A172 (cell line): ENCODE measurements at places on chromosomes 2 and 18. TPM values are rescaled to one million over a fixed set of nuclear protein-coding genes. Genes with fewer than 3 reads are reported as not detected.
A peak's percentile ranks its signal among the peaks of the same experiment; 100 is the strongest.

The CHRNG gene
- total RNA-seq, result not detected in 2 replicates

The SPATA3 gene
- total RNA-seq, result not detected in 2 replicates

The GTF3C2 gene
- total RNA-seq, result 56.4 and 67.8 TPM in 2 replicates

The MERTK gene
- 0.10 and 0.62 TPM in 2 replicates for total RNA-seq

The GCFC2 gene
- total RNA-seq, result 32.1 and 43.0 TPM in 2 replicates

DNA sequence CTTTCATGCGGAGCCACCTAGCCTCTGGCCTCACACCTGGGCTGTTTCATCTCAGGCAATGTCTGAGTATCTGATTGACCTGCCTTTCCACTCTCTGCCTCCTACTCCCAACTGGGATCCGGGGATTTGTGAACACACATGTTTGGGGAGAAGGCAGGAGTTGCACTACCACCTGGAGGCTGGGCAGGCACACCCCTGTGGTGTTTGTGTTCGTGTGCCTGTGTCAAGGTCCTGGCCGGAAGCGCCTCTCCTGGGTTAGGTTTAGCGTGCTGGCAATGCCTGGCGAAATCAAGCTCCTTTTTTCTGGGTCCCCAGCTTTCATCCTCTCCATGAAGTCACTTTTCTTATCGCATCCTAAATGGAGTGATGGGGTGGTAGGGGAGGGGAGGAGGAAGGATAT is 63.9 kb downstream of the GATA6 start:
- DNase-seq, result no peak

GRCh38 chr18:43572163-43572562 is 294.9 kb upstream of the SYT4 start:
- DNase-seq, result no peak

GRCh38 chr2:180722551-180723239 is 257.7 kb upstream of the UBE2E3 start:
- DNase-seq, result peak; percentile 51

GRCh38 chr2:101872480-101872879 is 119.3 kb upstream of the IL1R2 start:
- DNase-seq, result no peak

DNA sequence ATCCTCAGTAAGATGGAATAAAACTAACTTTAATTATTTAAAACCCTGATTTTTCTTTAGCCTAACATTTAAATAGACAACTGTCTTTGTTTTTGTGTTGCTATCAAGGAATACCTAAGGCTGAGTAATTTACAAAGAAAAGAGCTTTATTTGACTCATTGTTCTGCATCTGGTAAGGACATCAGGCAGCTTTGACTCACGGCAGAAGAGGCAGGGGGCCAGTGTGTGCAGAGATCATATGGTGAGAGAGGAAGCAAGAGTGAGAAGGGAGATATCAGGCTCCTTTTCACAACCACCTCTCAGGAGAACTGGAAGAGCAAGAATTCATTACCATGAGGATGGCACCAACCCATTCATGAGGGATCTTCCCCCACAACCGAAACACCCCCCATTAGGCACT is 64.6 kb upstream of the TFPI start:
- DNase-seq, result no peak

- peak; percentile 46 for DNase-seq
Measured at GRCh38 chr18:12236934-12237832, 17.0 kb upstream of the CIDEA start.

DNA sequence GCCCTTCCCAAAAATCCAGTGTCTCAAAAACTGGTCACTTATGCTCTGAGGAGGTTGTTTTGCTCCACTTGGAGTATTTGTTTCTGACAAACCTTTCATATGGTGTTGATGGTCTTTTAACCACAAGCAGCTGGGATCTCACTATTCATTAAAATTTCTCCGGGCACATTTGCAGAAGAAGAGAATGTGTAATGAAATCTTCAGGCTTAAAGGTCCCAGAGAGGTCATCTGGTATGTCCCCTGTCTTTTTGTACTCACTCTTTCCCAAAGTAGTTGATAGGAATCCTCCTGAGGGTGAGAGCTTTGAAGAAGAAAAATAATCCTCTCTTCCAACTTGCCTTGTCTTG is 430.8 kb downstream of the SETBP1 start:
- no peak for DNase-seq

- DNase-seq, result no peak
Measured at GRCh38 chr2:21818212-21818795, 694.5 kb downstream of the TDRD15 start.

DNA sequence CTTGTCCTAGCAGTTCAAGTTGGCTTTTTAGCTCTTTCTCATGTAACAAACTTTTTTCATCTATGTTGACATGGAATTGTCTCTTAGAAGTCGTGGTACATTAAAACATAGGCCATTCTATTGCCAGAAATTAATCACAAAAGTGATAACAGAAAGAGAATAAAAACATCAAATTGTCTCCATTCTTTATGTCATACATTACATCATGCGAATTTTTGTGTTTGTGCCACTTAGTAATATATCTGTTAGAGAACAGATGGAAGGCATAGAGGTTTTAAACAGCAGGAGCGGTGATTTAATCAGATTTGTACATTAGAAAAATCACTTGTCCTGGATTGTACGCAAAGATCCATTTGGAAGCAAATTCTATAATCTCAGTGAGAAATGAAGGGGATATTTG is 136.5 kb upstream of the CDH20 start:
- no peak for DNase-seq

GRCh38 chr2:218093879-218094278 is 24.8 kb downstream of the RUFY4 start:
- no peak for DNase-seq

DNA sequence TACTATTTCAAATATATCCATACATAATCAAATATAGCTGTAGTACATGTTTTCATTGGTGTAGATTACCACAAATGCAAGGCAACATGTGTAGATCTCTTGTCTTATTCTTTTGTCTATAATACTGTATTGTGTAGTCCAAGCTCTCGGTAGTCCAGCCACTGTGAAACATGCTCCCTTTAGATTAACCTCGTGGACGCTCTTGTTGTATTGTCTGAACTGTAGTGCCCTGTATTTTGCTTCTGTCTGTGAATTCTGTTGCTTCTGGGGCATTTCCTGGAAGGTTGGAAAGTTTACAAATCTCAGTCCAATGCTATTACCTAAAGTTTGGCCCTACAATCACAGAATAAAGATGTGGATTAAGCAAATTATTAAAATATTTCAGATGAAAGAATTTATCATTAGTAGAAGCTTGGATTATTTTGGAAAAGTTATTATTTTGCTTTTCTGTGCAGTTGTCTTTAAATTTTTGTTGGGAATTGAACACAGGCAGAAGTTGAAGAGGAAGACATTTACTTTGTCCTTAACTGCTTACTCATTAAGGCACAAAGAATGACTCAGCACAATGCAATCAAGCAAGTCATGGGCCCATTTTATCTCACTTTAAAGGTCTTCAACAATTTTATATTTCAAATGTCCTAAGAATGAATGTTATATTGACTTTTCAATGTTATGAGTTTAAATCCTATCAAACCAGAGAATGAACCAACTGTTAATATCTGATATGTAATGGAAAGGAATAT is 103.4 kb upstream of the CAVIN2 start:
- peak; percentile 34 for DNase-seq

- DNase-seq, result no peak
Measured at GRCh38 chr2:69848186-69848790, 18.8 kb downstream of the GMCL1 start.

DNA sequence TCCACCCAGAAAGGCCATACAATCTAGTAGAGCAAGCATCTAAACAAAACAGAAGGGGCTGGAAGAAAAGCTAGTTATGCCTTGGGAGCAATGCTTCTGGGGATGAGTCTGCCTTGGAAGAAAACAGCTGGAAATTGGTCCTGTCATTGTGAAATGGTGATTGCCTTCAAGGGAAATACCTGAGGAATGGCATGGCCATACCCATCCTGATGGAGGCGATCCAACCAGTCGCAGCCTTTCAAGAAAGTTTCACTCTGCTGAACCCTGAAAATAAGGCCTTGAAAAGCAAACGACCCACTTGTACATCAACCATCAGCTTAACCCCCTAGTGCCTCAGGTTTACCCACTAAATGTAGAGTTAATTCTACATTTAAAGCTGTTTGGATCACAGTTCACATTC is 72.6 kb upstream of the PID1 start:
- DNase-seq, result no peak

DNA sequence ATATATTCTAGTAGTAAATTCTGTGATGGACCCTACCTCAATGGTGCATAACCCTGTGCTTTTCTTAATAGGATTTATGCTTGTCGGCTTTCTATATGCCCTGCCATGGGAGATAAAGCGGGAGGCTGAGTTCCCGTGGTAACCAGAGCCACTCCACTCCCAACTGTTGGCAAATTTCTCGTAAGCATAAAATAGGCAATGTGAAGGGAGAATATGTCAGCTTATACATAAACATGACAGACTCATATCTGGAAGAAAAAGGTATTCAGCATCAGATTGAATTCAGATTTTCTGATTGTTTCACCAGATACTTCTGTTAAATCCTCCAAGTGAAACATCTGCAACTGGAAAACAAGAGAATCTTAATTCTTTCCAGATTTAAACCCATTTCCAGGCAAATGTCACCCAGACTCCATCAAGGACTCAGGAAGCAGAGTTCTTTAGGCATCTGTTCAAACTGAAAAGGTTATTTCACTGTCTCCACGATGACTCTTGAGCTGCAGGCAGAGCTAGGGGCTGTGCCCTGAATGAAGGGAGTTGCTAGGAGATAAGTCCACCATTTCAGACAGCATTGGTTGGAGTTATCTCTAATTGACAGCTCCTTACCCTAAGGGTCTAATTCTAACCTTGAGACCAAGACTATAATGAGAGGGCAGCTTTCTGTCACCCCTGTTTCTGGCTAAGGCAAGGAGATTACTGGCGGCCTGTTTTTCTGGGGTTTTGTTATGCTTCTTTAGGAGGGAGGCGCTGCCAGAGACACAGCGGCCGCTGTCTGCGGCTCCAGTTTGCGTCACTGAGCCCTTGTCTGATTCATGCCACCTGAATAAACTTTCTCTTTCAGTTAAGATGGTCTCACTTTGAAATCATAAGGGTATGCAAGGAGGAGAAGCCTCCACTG is 381.3 kb downstream of the SOX11 start:
- DNase-seq, result peak; percentile 6

- no peak for DNase-seq
Measured at GRCh38 chr2:174595116-174595809, 2.3 kb downstream of the WIPF1 start.

DNA sequence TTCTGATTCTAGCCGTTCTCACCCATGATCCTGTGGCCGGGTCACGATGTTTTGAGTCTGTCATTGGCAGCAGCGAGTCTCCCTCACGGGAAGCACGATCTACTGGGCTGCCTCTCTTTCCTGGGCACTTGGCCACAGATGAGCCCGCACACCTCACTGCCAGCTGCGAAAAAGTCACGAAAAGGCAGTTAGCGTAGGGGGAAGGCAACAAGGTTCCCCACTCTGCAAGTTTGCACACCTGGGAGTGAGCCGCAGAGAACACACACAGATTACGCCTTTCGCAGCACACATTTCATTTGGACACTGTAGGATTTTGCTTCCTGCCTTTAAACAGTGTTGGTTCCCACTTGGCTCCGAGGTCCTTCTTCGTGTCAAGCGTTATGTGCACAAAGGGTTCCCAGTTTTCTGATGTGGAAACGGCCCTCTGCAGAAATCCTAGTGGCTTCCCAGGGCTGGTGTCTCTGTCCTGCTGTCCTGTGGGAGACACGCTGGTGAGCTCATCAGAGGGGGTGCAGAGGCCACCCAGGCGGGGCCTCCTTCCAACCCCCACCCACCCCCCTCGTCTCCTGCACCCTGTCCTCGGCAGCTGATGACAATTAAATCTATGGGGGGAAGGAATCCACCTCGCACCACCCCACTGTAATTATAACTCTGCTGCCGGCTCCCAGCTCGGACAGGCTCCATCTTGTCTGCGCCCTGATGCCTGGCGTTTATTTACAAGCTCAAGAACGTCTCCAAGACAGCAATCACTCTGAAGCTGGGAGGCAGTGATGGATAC is 157.3 kb upstream of the SALL3 start:
- DNase-seq, result no peak

DNA sequence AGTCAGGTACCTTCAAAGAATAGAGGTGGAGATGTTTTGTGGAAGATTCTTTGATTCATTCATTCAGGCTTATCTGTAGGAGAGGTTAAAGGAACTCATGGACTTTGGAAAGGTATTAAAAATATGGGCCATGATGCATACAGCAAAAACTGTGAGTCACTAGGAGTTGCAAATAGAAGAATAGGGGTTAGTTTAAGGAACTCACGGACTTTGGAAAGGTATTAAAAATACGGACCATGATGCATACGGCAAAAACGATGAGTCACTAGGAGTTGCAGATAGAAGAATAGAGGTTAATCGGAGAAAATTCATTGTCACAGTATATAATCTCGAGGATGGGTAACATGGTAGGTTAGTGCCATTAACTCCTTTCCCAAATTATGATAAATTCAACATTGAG is 41.2 kb downstream of the SLC9A2 start:
- no peak for DNase-seq

DNA sequence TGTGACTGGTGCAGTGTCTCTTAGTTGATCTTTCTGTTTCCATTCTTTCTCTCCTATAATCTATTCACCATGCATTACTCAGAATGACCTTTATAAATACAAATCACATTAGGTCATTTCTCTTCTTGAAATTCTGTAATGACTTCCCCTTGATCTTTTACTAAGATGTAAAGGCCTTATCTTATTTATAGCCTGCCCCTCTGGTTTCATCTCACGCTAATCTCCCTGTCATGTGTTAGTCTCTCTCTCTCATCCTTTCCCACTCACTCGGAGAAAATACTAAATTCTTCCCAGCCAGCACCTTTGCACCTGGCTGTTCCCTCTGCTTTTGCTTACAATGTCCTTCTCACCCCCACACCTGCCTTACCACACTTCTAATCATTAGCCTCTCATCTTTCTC is 530.8 kb downstream of the ADCYAP1 start:
- DNase-seq, result no peak

GRCh38 chr2:200625282-200625681 is 39.5 kb downstream of the AOX1 start:
- no peak for DNase-seq
